Testis (tissue), 5 donors: ENCODE measurements at places on chromosomes 2 and 18. TPM values are rescaled to one million over a fixed set of nuclear protein-coding genes. Genes with fewer than 3 reads are reported as not detected.

REG3A gene
- polyA plus RNA-seq, result not detected

DNA sequence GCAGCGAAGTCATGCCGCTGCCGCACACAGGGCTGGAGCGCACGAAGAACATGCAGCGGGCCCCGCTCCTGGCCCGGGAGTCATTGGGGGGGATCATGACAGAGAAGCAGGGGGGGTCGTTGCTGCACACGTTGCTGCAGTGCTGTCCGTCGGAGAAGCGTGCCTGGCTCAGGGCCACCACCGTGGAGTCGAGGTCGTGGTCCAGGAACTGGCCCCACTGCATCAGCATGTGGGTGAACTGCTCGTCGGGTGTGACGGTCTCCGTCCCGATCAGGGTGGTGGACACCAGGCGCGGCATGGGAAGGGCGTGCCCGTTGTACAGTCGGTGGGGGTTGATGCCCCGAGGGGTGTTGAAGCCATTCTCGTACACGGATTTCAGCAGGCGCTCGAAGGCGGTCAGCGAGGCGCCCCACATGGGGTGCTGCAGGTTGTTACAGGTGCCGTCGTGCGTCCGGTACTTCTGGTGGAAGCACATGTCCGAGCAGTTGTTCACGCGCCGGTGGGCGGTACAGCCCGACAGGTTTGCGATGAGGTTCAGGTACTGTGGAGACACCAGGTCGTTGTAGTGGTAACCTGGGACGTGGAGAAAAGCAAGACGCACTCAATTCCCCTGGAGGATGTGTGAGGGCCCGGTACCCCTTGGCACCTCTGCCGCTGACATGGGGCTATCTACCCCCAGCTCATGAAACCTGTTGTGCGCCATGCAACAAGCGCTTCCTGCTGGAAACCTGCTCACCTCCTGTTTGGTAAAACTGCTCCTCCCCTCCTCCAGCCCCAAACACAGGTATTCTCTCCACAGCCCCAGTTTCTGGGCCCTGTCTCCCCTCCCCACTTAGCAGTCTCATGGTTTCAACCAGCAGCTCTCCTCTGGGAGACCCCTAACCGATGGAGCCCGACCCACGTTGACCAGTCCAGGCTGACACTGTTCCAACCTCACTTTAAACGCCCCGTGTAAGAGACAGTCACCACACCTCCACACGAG, 94.9 kb downstream of the PXDN start:
- no peaks in the 10 kb centered on the region for H3K4me1 ChIP-seq
- H3K27ac ChIP-seq, result no peak overlapping the region
- H3K4me3 ChIP-seq, result no peak overlapping the region
- no peaks in the 10 kb centered on the region for H3K36me3 ChIP-seq

LTBP1 gene
- polyA plus RNA-seq, result 44.0 TPM

DNA sequence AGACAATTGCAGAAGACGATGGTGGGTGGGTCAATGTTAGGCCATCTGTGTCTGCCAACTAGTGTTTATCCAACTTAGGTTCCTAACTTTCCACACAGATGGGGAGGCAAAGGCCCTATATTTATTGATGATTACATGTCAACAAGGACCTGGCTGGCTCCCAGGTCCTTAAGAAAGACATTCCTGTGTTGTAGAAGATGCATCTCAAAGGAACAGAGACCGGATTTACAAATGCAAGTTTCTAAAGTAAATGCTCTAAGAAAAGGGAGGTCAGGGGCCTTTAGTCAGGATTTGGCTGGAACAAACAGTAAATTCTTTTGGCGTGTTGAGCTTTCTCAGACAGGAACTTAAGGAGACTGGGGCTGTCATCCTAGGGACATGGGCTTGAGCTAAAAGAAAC, 175.0 kb downstream of the SH3BP4 start:
- no peaks in the 10 kb centered on the region for H3K36me3 ChIP-seq
- no peak overlapping the region for H3K27ac ChIP-seq
- H3K4me1 ChIP-seq, result no peaks in the 10 kb centered on the region
- DNase-seq, result no peak
- no peaks in the 10 kb centered on the region for H3K27me3 ChIP-seq

HOXD8 gene
- polyA plus RNA-seq, result 36.6 TPM
